8988T (cell line): ENCODE measurements at places on chromosomes 2 and 18.

DNA sequence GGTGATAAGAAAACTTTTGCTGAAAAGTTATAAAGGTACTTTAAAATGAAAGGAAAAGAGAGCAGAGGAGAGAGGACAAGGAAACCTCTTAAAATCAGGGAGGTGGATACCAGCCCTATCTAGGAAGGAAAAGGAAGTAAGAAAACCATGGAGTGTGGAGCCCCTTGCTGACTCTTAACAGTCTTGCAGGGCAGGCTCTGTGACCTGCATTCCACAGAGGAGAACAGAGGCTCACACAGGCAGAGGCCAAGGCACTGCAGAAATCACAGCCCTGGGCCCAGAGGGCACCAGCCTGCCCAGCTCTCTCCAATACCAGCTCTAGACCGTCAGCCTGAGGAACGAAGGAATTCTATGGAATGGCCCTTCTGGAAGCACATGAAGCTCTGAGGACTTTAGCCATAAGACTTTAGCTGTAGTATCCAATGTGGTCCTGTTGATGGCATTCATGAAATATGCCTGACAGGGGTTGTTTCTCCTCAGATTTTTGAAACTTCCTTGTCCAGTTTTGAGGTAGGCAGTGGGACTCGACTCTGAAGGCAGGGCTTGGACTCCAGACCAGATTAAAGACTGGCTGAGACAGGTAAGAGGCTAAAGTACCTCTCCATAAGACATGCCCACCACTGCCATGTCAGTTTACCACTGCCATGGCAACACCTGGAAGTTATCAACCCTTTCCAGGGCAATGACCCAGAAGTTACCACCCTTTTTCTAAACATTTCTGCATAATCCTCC lies 216.3 kb downstream of the ANAPC1 start:
- DNase-seq: no peak

DNA sequence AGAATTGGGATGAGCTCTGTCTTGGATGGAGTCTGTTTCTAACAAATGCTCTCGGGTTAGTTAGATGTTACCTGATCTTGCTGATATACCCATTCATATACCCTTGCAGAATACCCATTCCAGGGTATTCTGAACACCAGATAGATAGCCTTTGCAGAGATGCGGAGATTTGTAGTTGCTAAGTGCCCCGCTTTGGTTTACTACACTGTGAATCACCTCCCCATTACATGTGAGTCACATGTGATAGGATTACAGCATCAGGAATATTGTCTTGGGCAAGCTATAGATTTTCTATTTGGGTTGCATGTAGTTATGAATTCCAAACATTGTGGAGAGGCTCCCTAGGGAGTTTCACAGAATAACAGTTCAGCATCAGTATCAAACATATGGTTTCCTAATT lies 3.8 kb downstream of the VSNL1 start:
- no peak for DNase-seq

- no peak for DNase-seq
These were observed 145.1 kb upstream of the CCDC195 start for GRCh38 chr2:224861266-224861665.

DNA sequence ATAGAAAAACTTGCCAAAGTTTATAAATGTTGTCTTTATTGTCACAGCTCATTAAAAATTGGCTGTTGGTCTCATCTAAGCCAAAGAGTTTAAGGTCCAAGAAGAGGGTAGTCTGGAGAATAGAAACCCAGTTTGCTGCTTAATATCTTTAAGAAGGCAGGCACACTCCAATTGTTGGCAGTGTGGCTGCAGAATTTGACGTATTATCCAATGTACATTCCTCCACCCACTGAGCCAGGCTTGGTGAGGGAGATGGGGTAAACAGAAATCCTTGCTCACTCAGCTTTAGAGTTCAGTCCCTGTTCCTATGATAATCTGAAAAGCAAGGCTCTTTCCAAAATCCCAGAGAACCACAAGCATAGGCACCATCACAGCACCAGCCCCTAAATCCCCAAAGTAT lies 10.7 kb upstream of the ADD2 start:
- DNase-seq: no peak

GRCh38 chr2:161170377-161170776 lies 10.1 kb downstream of the TANK start:
- no peak for DNase-seq

GRCh38 chr2:22854588-22854987 lies 530.4 kb upstream of the KLHL29 start:
- DNase-seq: no peak

DNA sequence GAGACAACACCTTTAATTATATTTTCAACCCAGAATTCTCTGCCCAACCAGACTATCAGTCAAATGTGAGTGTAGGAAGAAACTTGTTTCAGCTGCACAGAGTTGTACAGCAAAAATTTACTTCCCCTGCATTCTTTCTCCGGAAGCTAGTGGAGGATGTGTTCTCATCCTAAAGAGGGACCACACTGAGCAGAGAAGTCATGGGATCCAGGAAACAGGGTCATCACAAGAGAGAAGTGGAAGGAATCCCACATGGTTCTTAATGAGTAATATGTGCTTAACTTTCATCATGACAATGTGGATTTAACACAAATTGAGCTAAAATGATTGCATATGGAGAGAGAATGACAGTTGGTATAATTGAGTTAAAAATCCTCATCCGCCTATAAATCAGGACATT lies 78.2 kb downstream of the INPP4A start:
- DNase-seq: no peak

DNA sequence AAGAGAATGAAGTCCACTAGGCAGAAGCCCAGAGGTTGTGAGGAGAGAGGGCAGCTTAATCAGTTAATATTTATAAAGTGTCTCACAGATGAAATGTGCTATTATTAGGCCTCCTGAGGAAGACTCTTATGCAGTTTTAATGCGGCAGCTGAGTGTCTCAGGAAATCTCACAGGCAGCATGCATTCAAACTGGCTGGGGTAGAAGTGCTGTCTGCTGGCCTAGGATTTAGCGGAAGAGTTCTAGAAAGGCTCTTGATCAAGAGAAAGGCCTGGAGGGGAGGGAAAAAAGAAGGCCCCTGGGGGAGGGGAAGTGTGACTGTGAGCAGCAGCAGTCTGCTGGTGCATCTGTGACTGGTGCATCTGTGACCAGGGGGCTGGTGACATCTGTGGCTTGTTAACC lies 133.0 kb downstream of the FSHR start:
- no peak for DNase-seq

- no peak for DNase-seq
These were observed 5.7 kb downstream of the SLC40A1 start for GRCh38 chr2:189574793-189575475.

DNA sequence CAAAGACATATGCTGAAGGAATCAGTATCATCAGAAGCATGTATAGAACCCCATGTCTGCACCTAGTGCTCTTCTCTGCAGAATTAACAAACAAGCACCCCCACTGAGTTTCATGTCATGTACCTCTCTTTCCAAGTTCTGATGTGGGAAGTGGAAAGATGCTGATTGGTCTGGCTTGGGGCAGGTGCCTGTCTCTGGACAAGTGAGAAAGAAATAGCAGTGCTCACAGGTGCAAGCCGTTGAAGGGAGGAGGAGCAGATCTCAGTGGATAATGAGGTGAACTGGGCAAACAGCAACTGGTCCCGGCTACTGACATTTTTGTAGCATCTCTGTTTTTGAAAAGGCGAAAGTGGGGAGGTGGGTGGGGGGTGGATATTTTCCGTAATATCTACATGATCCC lies 17.5 kb upstream of the ACVR1 start:
- DNase-seq: no peak

GRCh38 chr2:21643180-21643579 lies 519.4 kb downstream of the TDRD15 start:
- no peak for DNase-seq

GRCh38 chr2:178173657-178174056 lies 20.7 kb upstream of the OSBPL6 start:
- DNase-seq: no peak

DNA sequence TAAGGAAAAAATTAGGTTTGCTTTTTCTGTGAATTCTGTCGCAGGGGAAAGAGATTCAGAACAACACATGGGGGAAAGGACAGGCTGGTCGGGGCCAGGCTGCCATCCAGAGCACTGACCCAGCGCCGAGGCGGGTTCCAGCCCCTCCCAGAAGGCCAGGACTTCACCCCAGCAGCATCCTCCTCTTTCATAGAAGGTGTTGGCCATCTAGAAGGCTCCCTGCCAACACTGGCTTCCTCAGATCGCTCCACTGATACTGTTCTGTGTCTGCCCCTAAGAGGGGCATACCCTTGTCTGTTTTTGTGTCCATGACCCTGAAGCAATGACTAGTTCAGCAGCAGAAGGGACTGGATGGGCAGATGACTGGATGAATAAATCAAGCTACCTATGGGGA lies 144.5 kb downstream of the HDAC4 start:
- no peak for DNase-seq

DNA sequence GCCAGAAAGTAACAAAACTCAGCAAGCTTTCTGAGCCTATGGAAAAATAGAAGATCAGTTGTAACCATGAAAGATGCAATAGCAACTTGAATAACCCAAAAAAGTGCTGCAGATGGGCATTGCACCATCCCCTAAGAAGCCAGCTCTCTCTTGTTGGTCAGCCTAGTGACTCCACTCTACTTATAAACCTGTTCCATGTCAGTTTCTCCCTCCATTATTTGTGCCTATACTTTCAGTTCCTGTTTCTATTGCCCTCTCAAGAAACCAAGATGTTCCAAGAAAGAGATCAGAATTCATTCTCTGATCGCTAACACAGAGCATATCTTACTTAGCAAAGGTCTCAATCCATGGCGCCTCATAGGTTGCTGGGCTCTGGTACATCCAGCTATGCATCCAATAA lies 170.3 kb upstream of the MAP2 start:
- DNase-seq: no peak

- DNase-seq: no peak
These were observed 132.9 kb downstream of the SOCS6 start for GRCh38 chr18:70421471-70422390.

DNA sequence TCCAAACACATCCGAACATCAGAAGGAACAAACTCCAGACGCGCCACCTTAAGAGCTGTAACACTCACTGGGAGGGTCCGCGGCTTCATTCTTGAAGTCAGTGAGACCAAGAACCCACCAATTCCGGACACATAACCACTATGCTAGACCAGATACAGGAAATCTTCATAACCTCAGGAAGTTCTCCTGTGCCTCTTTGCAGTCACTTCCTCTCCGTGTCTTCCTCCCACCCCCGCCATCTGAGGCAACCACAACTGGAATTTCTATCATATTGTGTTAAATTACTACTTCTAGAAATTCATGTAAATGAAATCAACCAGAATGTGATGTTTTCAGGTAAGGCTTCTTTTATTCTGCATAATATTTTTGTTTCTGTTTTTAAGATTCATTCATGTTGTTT lies 631.0 kb upstream of the NXPH2 start:
- DNase-seq: no peak

- DNase-seq: no peak
These were observed 640.1 kb upstream of the FSHR start for GRCh38 chr2:49794396-49794795.

GRCh38 chr18:45670281-45670962 lies 53.6 kb upstream of the SLC14A1 start:
- DNase-seq: no peak

GRCh38 chr18:59706499-59706898 lies 9.3 kb upstream of the CCBE1 start:
- DNase-seq: no peak

- no peak for DNase-seq
These were observed 343.6 kb downstream of the TGIF1 start for GRCh38 chr18:3793545-3793944.

GRCh38 chr2:240567137-240567871 lies 980 bp upstream of the RNPEPL1 start:
- DNase-seq: no peak

GRCh38 chr2:84443477-84443876 lies 15.6 kb downstream of the SUCLG1 start:
- DNase-seq: no peak

DNA sequence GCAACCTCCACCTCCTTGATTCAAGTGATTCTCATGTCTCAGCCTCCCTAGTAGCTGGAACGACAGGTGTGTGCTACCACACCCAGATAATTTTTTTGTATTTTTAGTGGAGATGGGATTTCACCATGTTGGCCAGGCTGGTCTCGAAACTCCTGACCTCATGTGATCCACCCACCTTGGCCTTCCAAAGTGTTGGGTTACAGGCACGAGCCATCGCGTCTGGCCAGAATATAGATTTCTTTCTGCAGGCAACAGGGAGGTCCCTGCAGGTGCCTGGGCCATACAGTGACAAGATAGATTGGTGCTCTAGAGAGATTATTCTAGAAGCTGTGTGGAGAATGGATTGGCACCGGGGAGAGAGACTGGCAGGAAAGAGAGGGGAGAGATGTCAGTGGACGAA lies 13.3 kb downstream of the PLCD4 start:
- no peak for DNase-seq

DNA sequence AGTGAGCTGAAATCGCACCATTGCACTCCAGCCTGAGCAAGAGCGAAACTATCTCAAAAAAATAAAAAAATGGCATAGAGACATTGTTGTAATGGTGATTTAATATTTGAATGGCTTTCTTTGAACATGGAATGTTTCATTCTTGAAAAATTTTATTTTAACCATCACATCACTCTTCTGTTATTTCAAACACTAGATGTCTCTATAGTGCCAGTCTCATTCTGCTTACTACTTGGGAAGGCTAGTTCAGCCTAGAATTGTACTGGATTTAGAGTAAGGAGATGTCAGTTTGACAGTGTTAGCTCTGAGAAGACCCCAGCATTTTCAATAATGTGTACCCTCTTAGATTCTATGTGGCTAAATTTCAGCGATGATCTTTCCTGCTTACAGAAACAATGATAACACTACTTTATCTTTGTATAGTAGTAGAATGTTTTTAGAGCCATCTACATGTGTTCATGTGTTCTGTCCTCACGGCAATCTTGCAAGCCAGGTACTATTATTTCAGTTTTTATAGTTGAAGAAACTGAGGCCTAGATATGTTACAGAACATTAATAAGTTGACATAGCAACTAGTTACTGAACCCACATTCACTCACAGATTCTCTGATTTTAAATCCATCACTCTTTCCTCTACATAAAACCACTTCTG lies 142.9 kb upstream of the ZSWIM2 start:
- DNase-seq: no peak

GRCh38 chr18:32093102-32093511 lies 1.4 kb downstream of the RNF138 start:
- DNase-seq: peak; percentile 31

DNA sequence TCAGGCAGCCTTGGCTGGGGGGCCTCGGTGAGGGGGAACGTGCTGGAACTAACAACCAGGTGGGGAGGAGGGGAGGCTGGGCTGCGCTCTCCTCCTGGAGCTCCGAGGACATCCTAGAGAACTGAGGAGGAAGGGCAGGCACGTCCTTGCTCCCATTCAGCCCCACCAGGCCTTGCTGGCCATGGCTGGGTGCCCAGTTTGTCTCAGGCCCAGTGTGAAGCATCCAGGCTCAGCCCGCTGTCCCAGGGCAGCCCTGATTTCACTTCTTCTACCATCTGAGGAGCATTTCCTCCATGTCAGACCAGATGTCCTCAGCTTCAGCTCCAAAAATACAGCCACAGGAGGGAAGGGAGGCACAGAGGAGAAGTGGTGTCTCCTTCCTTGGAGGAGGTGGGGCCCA lies 125.4 kb downstream of the CELF4 start:
- no peak for DNase-seq
